ENCODE measurements at places on chromosomes 1 and 21.

DNA sequence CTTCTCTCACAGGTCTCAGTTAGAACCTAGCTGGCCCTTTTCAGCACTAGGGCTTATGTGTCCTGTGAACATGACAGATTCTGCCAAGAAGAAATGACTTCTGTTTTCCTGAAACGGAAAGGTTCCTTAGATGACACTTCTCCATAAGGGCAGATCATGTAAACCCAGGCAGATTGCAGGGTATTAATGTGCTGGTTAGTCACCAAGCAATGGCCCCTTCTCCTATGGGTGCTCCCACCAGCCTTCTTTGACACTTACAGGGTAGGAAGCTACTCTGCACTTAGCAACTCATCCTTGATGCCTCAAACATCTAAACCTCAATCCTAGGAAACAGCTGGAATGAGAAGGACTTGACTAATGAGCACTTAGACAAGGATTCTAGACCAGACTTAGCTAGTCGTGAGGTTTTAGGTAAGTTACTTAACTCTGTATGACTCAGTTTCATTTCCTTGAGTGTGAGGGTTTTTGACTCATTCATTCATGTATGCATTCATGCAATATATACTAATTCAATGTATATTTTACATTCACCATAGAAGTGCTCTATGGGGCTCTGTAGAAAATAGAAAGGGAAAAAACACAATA lies 74.1 kb upstream of the PLXNA2 start:
- no peak for DNase-seq

DNA sequence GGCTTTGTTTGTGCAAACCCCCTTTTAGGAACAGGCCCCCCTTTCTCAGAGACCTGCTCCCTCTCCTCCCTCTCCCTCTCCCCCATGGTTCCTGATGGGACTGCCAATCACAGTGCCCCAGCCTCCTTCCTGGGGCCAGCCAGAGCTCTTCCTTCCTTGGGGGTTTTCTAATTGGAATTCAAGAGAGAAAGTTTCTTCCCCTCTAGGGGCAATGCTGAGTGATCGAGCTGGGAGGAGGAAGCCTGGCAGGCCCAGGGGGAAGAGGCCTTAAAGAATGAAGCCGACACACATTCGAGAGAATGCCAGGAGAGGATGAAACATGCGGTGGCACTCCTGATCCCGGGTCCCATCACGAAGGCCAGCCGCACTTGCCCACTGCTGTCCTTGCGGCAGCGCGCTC lies 21.3 kb upstream of the COL16A1 start:
- DNase-seq: no peak

DNA sequence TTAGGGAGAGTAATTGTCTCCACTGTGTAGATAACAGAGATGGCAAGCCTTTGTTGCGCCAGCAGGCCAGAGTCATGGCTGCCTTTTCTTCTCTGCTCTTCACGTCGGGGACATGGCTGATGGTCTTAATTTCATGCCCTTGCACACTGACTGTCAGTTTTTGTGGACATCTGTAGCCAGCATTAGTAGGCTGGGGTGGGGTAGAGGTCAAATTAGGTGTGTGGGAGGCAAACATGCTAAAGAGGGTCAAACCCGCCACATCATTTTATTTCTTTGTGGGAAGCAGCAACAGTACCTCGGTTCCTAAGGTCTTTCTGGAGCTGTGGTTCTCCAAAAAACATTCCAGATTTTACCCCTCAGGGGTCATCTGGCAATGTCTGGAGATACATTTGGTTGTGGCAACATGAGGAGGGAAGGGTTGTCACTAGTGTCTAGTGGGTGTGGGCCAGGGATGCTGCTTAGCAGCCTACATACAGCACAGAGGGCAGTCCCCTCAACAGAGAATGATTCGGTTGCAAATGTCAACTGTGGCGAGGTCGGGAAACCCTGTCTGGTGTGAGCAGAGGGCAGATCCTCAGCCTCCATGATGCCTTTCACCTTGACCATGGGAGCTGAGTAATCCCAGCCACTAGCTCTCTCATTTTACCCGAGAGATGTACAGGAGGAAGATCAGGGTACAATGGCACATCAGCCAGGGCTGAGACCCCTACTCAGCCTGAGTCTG lies 14.7 kb downstream of the RUNX1 start:
- DNase-seq: no peak

DNA sequence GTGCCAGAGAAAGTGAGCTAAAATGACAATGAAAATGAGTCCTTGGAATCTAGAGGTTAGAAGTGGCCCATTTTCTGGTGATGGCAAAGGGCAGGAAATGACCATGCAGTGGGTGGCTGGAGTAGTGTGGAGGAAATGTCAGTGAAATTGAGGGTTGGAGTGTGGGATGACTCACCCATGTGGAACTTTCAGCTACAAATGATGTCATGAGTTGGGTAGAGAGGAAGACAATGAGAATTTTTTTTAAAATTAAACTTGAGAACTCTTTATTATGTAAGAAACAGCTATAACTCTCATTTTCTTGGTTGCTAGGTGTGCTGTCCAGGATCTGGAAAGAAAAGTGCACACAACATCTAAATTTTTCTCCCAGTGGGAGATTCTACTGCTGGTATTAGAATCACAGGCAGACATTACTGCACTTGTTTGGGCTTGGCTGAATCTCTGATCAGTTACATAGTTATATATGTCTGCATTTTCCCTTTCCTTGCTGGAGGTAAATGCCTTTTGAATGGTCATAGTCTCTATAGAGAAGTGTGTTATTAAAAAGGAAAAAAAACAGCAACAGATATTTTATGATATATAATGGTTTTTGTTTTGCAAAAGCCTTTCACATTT lies 56.8 kb upstream of the GNG12 start:
- DNase-seq: peak; percentile 30

DNA sequence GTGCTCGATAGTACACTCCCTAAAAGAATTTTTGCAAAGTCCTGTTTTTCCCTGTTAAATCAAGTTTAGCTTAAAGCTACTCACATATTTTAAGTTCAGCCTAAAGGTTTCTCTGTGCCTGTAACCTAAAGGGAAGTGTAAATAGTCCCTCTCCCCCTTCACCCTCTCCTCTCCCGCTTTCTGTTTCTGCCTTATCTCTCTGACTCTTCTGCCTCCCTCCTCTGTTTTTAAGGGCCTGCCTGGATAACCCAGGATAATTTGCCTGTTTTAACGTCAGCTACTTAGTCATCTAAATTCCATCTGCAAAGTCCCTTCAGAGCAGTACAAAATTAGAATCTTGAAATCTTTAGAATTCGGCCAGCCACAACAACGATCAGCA lies 92.6 kb downstream of the NID1 start:
- DNase-seq: no peak

- no peak for DNase-seq
Observed at GRCh38 chr21:20802201-20802600, 196.0 kb upstream of the NCAM2 start.

GRCh38 chr1:205547936-205548827 lies 43.7 kb downstream of the CDK18 start:
- DNase-seq: no peak

DNA sequence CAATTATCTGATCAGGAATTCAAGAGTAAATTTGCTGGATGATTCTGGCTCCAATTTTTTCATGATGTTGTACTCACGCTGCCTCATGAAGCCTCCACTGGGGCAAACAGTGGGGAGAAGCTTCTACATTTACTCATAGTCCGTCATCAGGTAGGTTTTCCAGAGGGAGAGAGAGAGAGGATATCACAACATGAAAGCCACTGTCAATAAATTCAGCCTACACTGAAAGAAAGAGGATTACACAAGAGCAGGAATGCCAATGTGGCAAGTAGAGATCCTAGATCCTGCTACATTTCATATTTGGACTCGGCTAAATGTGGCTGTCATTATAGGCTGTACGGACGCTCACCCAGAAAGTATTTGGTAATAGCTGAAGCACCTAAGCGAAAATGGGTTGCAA lies 819.9 kb downstream of the BRINP3 start:
- no peak for DNase-seq

- no peak for DNase-seq
Observed at GRCh38 chr1:88441022-88441421, 243.1 kb upstream of the PKN2 start.

DNA sequence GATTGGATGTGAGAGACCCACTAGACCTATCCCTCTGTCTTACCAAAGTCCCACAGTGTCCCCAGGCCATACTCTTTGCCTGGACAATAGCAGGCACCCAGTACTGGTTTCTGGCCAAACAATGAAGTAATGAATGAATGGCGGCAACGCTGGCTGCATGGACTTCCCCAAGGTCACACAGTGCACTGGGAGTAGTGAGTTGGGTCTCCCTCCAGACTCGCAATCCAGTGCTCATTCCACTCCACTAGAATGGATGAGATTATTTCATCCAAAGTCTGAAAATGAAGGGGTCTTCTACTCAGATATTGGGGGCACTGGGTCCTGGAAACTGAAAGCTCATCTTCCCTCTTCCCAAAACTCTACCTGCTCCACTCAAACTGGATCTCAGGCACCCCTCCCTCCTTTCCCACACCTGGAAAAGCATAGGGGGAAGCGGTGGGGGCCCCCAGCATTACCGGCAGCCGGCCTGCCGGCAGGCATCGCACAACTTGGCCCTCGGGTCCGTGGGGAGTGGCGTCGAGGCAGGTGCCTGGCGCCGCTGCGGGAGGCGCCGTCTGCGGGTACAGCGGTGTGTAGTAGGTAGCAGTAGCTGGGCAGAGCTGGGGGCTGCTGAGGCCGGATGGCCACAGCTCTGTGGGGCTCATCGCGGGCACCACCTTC lies 816 bp downstream of the E2F2 start:
- DNase-seq: no peak

- no peak for DNase-seq
Observed at GRCh38 chr1:210800756-210801155, 333.2 kb downstream of the KCNH1 start.

- no peak for DNase-seq
Observed at GRCh38 chr1:30735124-30735523, 11.7 kb upstream of the MATN1 start.

- DNase-seq: peak; percentile 43
Observed at GRCh38 chr1:9755441-9755995, 68.2 kb downstream of the CLSTN1 start.

GRCh38 chr1:11207898-11208611 lies 18.9 kb downstream of the ANGPTL7 start:
- no peak for DNase-seq

- no peak for DNase-seq
Observed at GRCh38 chr1:216807696-216808095, 84.5 kb upstream of the ESRRG start.

GRCh38 chr1:37127254-37127748 lies 93.0 kb upstream of the GRIK3 start:
- DNase-seq: no peak

DNA sequence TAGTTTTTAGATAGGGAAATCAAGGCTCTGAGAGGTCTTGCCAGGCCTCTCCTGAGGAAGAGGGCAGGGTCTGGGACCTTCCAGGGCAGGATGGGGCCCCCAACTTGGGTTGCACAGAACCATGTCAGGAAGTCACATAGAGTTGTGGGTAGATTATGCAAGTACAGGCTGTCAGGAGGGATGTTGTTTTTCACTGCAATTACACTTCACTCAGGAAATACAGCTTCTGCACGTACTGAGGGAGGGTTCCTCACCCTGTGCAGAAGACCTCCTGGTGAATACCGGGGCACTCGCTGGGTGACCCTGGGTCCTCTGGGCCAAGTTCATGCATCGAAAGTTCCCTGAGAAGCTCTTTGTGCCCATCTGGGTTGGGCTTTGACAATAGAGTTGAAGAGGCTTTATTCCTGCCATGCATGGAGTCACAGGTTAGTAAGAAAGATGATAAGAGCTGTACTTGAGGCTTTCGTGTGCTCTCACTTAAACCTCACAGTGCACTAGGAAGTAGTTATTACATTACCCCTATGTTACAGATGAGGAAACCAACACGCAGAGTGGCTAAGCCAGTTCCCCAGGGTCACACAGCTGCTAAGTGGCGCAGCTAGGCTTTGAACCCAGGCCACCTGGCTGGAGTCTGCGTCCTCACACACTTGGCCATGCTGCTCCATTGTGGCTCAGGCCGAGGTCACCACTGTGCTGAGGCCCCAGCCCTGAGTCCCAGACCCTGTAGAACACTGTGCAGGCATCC lies 16.2 kb upstream of the TNFRSF1B start:
- DNase-seq: no peak

DNA sequence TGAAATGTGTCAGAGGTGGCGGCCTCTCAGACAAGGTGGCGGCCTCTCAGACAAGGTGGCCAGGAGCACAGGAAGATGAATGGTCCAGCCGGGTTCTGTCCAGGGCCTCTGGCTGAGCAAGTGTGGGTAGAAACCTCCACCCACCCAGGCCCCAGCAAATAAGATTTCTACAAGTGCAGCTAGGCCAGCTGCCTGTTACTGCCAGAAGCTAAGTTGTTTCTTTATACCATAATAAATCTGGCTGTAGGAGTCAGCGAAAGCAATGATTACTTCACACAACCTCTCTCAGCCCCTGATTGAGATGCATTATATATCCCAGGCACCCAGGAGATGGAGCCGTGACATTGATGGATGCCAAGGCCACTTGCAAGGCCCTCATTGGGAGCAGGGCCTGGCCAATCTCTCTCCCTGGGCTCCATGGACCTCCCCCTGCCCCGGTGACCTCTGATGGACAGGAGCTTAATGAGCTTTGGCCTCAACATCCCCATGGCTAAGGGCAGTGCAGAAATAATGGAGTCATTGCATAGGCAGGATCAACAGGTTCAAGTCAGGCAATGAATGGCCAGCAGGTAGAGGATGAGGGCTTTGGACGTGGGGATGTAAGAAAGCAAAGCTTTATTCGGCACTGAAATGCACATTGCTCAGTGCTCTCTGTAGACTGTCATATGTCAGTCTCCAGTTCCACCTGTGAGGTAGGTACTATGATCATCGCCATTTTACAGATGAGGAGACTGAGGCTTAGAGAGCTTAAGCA lies 92.9 kb downstream of the PTPRU start:
- DNase-seq: no peak

DNA sequence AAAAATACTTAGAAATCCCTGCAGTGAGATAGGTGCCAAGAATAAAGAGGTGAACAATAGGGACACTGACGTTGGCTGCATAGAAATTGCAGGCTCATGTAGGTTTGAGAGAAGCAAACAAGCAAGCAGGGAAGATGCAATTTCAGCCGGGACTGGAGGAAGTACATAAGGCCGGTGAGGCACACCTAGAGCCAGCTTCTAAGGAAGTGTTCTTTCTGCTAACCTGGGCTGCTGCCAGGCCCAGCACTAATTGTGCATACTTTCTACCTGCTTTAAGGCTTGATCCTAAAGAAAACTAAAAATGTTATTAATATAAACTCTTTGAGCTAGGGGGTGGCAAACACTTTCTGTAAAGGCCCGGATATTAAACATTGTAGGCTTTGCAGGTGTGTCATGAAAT lies 71.0 kb downstream of the LMO4 start:
- no peak for DNase-seq

GRCh38 chr1:53731779-53732305 lies 7.1 kb downstream of the GLIS1 start:
- DNase-seq: no peak

- no peak for DNase-seq
Observed at GRCh38 chr21:46189213-46189958, 5.1 kb upstream of the SPATC1L start.

GRCh38 chr1:90474731-90475130 lies 242.4 kb downstream of the BARHL2 start:
- DNase-seq: no peak

Measured in eye (tissue), 1 donor.